ENCODE measurements at places on chromosomes 4 and X. TPM values are rescaled to one million over a fixed set of nuclear protein-coding genes. Genes with fewer than 3 reads are reported as not detected.

RHOXF2B gene
- not detected for total RNA-seq

DGKK gene
- total RNA-seq, result not detected

TRIM60 gene
- 0.19 TPM for total RNA-seq

ADH1C gene
- total RNA-seq, result not detected

ZNF827 gene
- 14.7 TPM for total RNA-seq

RAI2 gene
- total RNA-seq, result not detected
